AG09319 (cell line): ENCODE measurements at places on chromosomes 6 and 20.

DNA sequence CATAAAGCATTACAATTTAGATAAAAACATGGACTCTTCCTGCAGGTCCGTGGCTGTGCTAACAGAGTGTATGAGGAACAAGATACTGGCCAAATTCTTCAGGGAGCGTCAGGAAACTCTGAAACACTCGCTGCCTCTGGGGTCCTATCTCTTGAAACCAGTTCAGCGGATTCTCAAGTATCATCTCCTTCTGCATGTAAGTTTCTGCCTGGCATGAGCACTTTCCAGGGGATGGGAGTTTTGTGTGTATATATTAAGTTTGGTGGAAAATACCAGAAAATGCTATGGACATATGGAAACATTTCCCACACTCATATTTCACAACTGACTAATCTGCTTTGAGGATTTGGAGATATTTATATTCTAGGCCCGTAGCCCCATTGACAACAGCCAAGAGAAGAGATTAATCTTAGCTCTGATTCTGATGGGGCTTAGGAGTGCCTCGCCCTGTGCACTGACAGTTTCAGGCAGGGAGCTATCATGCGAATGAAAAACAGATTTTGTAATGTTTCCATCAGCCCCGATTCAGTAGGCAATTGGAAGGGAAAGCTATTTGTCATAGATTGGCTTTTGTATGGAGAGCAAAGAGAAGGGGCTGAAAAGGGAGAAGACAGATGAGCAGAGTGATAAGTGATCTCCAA, 64.7 kb upstream of the MTHFD1L start:
- no peak for DNase-seq

DNA sequence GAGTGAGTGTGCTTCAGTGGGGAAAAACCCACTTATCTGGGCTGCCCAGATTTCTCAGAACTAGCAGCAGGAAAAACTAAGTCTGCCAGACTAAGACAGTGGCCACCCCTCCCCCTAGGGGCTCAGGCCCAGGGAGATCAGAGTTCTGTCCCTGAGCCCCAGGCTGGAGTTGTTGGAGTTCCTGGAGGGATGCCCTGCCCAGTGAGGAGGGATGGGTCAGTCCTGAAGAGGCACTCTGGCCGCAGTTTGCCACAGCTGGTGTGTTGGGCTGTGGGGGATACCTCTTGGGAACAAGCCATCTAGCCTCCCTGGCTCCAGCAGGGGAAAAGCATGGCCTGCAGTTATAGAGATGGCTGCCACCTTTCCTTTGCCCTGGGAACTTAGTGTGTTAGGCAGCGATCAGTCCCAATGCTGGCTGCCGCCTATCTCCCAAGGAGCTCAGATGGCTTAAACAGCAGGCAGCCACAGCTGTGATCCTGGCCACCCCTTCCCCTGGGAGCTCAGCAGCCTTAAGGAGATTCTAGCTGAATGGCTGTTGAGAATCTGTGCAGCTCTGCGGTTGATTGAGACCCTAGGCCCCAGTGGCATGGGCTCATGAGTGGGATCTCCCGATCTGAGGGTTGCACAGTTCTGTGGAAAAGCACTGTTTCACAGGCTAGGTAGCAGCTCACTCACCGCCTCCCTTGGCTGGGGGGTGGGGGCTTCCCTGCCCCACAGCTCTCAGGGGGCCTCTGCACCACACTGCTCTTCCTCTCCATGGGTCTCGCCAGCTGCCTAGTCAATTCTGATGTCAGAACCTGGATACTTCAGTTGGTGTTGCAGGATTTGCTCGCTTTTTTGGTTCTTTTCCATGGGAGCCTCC, 13.2 kb downstream of the SIRPG start:
- no peak for DNase-seq

DNA sequence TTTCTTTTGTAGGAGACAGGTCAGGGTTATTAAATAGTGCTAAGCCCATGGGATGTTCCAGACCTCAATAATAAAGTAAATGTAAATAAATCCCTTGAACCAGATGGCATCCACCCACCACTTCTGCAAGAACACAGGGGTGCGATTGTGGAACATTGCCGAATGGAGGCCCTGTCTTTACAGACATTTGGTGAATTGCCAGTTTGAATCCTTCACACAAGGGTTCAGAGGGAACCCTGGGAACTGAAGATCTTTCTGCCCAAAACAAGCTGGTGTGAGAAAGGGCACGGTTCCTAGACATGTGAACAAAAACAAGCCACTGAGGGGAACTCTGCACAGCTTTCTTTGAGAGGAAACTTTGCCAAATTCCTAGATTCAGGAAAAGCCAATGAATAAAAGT, 30.2 kb upstream of the RNF8 start:
- no peak for DNase-seq

DNA sequence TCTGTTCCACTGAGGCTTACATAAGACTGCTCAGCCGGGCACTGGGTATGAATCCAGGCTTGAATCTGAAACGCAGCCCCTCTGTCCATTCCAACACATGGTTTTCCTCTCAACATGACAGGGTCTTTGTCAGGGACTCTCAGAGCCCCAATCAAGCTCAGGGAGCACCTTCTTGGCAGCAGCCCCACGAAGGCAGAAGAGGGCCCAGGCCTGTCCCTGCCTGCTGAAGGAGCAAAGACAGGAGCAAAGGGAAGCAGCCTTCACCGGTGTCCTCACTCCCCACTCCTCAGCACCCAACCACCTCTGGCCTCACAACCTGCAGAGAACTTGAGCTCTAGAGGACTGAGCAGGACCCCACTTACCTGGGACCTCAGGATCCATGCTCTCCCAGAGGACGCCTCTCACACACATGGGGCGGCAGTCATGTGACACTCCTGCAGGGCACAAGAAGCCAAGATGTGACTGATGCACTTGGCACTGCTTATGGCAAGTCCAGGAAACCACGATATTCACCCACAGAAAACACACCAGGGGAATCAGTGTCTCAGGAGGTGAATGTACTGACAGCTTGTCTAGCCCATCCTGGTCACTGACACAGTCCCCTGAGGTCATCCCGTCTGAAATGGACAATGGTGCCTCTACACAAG, 4.3 kb downstream of the SNHG17 start:
- no peak for DNase-seq

DNA sequence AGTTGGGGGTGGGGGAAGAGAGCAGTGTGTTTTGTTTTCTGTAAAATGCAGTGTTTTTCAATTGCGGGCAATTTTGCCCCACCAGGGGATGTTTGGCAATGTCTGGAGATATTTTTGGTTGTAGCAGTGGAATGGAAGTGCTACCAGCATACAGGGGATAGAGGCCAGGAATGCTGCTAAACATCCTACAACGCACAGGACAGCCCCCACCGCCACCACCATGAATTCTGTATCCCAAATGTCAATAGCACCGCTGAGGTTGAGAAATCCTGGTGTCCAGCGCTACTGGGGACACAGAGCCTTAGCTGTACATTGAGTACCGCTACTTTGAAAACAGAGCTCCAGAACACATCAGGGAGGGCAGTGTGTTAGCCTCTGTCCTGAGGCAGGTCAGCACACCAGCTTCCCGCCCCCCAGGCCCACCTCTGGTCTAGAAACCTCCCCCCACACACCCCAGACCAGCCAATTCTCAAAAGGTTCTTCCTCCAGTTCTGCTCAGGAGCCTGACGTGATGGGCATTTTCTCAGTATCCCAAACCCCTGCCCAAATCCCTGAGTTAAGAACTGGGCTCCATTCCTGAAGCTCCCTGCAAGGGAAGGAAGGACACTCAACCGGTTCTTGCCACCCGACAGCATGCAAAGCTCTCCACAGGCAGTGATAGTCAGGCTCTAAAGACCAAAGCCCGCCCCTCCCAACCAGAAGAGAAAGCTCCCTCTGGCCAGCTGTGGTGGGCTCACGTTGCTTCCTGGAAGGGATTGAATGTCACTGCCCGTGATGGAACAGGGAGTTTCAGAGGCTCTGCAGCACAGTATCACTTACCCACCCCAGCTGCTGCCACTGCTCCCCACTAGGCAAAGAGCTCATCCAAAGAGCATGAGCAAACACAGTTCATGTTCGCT, 321.5 kb upstream of the JARID2 start:
- DNase-seq: no peak

GRCh38 chr20:49618289-49618688, 50.4 kb upstream of the PTGIS start:
- DNase-seq: no peak

GRCh38 chr20:7850775-7851490, 89.3 kb downstream of the HAO1 start:
- no peak for DNase-seq

- no peak for DNase-seq
Measured at GRCh38 chr6:75531174-75531573, 37.6 kb upstream of the FILIP1 start.

- DNase-seq: peak; percentile 83
Measured at GRCh38 chr6:131949909-131950766, 1.0 kb downstream of the CCN2 start.

DNA sequence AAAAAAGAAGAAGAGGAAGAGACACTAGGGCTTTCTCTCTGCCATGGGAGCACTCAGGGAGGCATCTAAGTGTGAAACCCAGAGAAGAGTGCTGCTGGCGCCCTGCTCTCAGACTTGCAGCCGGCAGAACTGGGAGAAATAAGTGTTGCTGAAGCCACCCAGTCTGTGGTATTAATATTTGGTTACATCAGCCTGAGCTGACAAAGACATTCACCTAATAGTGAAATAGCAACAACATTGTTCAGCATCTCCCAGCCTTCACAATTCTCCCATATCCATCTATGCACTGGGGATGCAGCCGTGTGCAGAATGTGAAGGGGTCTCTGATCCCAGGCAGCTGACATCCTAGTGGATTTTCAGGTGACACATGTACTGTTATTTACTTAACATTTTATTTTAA, 12.0 kb downstream of the KCNG1 start:
- no peak for DNase-seq

GRCh38 chr20:199996-200395, 10.5 kb upstream of the DEFB128 start:
- no peak for DNase-seq

DNA sequence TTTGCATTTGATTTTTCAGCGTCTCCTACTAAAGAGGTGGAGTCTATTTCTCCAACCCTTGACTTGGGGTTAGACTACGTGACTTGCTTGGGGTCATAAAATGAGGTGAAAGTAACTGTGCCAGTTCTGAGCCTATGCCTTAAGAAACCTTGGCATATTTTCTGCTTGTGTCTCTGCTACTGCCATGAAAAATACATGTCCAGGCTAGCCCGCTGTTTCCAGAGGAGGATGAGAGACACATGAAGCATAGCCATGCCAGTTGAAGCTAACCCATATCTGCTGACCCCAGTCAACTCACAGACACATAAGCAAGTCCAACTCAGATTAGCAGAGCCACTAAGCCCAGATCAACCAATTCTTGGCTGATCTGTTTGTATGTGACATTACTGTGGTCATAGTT, 38.7 kb downstream of the SCP2D1 start:
- no peak for DNase-seq

- no peak for DNase-seq
Measured at GRCh38 chr6:125099211-125100073, 54.1 kb upstream of the TPD52L1 start.

- no peak for DNase-seq
Measured at GRCh38 chr6:148971031-148971927, 224.4 kb downstream of the UST start.

GRCh38 chr20:33837096-33837830, 26.1 kb downstream of the CHMP4B start:
- no peak for DNase-seq

DNA sequence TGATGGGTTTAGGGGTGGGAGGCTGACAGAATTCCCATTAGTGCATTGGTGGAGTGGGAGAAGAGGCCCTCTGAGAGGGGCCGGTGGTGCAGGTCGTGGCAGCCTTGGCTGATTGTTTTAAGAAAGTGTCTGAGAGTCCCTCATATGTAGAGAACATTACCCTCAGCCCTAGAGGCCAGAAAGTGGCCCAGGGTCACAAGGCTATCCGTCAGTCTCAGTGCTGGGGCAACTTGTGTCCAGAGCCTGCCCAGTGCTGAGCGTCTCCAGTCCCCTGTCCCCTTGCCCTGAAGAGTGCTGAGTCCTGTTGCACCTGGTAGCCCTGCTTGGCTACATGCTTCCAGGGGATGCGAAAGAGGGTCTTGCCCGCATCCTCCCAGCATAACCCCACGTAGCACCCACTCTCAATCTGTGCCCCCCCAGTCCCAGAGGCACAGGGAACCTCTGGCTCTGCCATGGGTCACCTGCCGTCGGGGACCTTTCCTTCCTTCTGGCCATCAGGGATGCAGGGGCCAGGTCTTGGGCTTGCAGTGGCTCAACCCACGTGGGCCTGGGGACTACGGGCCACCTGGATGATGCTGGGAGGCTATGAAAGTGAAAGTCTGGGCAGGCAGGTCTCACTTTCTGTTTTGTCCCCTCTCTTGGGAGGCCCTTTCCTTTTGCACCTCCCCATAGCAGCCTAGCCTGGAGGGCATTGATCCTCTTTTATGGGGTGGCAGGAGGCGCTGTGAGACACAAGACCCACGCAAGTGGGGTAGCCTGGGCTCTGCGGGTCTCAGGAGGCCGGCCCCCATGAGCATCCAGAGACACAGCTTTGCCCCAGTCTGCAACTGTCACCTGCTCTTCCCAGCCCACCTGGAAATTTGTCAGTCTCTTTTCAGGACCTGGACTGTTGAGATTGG, 12.2 kb downstream of the DUSP15 start:
- DNase-seq: no peak

DNA sequence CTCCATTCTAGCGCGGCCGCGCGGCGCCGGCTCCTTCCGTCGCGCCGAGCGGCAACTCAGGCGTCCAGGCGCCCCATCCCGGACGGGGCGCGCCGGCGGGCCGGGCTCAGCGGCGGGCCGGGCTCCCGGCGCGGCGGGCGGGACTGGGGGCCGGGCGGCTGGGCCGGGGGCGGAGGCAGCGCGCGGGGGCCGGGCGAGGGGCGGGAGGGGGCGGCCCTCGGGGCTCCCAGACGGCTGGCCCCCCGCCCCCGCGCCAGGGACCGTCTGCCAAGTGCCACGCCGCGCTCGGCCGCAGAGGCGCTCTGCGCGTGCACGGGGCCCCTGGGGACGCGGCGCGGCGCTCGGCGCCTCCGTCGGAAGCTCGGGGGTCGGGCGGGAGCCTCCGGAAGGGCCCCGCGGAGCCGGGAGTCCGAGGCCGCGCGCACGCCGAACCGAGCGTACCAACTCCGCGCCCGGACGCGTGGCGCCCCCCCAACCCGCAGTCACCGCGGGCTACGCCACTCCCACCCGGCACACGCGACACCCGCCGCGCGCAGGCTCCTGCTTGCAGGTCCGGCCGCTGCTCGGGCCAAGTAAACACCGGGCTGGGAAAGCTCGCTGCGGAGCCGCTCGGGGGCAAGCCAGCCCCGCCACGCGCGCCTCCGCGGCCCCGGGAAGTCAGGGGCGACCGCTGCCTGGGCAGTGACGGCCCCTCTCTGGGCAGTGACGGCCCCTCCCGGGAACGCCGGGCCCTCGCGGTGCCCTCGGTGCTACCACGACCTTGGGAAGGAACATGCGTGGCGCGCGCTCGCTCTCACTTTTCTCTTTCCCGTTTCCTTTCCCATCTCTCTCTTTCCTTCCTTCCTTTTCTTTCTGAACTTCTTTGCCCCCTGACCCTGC, at the start of gene PREX1:
Gene PREX1, minus strand, starts transcription at position 145 of the 879 bp plus-strand sequence. Its CDS starts 139 bp downstream, at position 6.
- peak; percentile 54 for DNase-seq

DNA sequence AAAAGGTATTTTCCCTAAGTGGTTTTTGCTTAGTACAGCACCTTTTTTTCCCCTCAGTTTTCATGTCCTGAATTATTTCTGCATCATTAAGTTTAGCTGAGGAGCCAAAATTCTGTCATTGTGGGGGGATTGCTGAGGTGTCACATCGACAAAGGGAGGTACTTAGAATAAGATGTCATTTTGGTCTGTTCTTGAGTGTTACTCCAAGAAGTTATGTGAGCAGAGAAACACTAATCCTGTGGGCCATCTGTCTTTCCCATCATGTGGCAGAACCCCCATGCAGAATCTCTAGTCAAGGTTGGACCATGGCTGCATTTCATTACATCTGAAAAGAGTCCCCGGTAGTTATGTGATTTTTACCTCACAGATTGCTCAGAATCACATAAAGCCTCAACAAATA, 167.8 kb upstream of the CENPW start:
- DNase-seq: no peak
